ENCODE measurements at places on chromosomes 2 and 18.

DNA sequence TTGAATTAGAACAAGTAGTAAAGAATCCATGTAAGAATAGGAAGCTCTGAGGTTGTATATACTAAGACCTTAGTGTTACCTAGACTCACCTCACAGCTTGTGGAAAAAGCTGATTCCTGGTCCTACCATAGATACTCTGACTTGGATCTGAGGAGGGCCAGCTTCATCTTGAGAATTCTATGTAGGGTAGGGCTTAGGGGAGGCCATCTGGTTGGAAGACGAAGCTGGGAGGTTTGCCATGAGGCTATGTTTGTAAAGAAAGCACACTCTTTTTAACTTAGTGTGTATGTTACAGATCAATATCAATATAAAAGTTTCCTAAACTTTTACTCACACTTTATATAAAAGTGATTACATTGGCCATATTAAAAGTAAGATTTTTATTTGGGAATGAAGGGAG is 77.1 kb upstream of the GALNT5 start:
- no peak for DNase-seq

GRCh38 chr2:232795920-232796319 is 19.6 kb upstream of the KCNJ13 start:
- DNase-seq, result no peak

DNA sequence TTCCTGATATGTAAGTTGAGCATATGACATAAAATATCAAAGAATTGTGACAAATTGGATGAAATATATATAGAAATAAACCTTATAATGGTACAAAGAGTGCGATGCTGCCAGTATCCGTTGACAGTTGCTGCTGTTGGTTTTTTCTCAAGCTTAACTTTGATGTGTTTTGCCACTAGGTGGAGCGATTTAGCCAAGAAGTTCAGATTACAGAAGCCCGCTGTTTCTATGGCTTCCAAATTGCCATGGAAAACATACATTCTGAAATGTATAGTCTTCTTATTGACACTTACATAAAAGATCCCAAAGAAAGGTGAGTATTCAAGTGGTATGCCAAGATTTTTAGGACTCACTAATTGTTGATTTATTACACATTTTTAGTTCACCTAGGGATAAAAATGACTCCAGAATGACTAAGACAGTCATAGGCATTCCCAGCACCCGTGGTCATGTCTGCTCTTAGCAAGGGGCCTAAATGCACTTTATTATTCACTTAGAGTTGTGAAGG is 2.1 kb downstream of the RRM2 start:
- DNase-seq, result peak; percentile 28

GRCh38 chr2:170013802-170014551 is 164.0 kb upstream of the MYO3B start:
- DNase-seq, result no peak

GRCh38 chr2:9264301-9264700 is 57.7 kb downstream of the ASAP2 start:
- DNase-seq, result no peak

DNA sequence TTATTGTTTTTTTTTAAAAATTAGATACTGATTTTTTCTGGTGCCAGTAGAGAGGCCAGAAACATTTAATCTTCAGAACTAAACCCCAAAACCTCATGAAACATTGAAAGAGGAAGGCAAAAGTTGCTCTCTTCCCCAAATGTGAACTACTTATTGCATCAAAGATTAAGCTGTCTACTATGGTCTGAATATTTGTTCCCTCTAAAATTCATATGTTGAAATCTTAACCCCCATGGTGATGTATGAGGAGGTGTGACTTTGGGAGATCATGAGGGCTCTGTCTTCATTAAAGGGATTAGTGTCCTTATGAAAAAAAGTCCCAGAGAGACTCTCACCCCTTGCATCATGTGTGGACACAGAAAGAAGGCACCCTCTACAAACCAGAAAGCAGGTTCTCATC is 28.2 kb upstream of the SLC8A1 start:
- no peak for DNase-seq

- no peak for DNase-seq
Observed at GRCh38 chr2:44295113-44295512, 19.8 kb downstream of the SLC3A1 start.

- DNase-seq, result no peak
Observed at GRCh38 chr2:26769089-26769761, 5.1 kb downstream of the SLC35F6 start.

DNA sequence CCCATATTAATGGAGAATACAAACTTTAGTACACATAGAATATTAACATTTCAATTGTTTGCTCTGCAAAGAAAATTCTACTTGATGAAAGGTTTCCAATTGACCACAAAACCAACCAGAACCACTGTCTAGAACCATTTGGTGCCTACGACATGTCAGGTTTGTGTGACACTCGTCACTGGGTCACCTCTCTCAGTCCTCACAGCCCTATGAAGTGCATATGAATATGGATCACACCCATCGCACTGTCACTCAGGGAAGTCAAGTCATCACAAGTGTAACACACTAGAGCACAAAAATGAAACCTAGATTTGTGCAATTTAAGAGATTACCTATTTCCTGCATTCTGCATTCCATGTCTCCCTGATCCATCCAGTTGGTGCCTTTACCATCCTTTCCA is 43.7 kb downstream of the PTPN2 start:
- no peak for DNase-seq

GRCh38 chr2:229610333-229610732 is 104.0 kb downstream of the DNER start:
- DNase-seq, result no peak

DNA sequence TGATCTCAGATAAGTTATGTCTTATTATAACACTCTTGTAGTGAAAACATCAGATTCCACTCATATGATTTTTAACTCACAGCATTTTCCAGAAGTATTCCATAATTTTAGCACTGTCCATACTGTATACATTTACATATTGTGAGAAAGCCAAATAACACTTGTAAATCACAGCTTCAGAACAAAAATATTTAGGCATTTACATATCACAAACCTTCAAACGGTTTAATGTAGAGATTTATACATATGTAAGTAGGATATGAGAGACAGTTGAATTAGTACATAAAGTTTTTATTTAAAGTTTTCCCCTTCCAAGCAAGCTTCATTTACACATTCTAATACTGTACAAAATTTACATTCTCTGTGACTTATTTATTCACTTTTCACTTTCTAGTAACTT is 100.4 kb downstream of the KLHL14 start:
- no peak for DNase-seq

DNA sequence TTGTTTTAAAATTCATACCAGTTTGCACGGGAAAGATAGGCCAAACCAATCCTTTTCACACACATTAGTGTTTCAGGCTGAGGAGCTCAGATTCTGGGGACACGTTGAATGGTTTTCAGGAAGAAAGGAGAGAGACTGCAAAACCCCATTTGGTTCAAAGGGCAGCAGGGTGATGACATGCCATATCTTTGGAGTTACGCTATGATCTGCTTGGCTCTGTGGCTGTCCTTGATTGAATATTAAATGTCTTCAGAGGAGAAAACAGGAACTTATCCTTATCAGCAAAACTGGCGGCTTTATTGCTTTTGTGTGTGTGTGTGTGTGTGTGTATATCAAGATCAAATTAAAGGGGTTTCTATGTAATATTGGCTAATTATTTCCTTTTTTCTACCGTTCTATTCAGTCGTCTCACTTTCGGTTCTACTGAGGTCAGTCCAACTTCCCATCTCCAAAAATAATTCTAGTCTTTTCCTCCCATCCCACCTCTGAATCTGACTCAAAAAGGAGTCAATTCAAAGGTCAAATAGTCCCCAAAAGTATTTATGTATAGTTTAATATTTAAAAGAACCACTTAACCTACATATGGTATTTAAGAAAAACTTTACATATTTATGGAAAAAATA is 292.9 kb upstream of the CCDC68 start:
- DNase-seq, result no peak

GRCh38 chr18:80022613-80023012 is 11.6 kb upstream of the RBFA start:
- DNase-seq, result no peak

DNA sequence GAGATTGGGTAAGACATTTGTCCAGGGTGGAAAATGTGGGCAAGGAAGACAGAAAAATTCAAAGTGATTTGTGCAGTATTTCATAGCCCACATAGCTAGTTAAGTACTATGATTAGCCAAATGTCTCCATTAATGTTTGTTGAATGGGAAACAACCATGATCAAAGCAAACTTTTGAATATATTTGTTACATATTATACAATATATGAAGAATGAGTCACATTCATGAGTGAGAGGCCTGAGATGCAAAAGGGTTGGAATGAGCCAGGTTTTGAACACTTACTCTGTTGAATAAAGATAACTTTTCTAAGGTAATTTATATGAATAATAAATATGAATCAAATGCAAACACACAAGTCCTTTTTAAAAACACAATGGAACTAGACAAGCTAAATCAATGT is 984.5 kb upstream of the CDH2 start:
- no peak for DNase-seq

DNA sequence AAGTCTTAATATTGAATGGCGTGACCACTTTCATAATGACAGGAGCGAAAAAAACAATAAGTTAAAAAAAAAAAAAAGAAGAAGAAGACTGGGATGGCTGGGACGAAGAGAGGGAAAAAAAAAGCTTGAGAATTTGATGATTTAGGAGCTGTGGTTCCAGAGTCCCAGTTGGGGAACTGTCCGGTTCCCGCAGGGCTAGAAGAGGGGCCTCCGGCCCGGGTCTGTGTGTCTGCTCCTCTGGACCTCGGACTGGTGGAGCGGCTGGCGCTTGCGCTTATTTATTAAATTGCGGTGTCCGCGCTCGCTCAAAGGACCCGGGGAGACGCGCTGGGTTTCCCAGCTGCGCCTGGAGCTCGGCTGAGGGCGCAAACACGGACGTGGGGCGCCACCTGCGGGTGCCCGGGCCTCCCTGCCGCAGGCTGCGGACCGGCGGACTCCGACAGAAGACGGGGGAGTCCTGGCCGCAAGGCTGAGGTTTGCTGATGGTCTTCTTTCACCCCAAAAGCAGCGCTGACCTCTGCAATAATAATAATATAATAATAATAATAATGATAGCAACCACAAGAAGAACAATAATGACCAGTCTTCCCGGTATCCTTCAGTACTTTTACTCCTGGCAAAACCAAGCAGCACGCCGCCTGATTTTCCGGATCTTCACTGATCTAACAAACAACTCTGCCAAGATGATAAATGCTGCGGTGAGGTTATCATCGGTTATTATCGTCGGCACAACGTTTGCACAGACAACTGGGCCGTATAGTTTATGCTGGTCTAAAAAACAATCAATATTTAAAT is at the start of gene CBLN2:
TSS of gene CBLN2 (minus strand) at position 251 of the 795 bp plus-strand sequence. CDS start 2,182 bp downstream, outside the sequence.
- no peak for DNase-seq

GRCh38 chr2:179596018-179596417 is 265.4 kb downstream of the ZNF385B start:
- DNase-seq, result no peak

DNA sequence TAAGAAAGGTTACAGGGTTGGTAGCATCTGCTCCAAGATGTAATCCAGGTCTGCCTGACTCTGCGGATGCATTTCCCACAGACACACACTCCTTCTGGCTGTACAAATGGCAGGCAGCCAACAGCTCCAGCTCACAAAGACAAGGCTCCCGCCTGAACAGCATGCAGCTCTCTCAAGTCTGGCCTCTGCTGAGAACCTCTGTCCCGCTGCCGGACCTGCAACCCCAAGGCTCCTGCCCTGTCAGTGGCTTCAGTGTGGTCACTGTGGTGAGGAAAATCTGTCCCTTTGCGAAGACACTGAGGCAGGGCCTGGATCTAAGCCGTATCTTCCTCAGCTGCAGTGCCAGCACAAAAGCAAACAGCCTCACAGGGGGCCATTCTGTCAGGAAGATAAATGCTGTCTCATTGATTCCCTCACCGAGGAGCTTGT is 469.3 kb upstream of the MEX3C start:
- DNase-seq, result peak; percentile 35

DNA sequence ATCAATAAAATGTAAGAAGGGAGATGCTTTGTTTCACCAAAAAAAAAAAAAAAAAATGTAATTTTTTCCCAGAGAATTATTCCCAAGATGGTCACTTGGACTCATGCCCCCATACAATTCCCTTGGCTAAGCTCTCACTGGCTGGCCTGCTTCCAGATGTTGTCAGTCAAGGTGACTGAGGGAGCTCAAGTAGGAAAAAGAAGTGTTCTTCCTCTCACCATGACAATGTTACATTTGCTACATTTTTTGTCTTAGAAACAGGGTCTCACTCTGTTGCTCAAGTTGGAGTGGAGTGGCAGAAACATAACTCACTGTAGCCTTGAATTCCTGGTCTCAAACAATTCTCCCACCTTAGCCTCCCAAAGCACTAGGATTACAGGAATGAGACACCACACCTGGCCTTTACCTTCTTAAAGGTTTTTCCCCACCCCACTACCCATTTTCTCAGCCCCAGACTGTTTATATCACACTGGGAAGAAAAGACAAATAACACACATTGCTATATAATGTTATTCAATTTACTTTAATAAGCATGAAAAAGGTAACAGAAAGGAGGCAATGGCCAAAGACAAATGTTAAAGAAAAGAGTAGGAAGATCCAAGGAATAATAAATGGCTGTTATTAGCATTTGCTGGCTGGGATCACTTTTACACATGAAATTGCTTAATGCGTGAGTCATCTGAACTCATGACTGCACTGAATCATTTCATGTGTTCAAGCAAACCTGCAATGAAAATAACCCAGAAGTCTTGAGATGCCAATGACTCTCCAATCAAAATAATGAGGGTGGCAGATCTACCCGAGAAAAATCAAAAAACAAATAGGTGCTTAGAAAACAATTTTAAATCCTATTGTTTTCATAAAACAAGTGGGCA is 45.2 kb downstream of the ACVR1 start:
- DNase-seq, result no peak

DNA sequence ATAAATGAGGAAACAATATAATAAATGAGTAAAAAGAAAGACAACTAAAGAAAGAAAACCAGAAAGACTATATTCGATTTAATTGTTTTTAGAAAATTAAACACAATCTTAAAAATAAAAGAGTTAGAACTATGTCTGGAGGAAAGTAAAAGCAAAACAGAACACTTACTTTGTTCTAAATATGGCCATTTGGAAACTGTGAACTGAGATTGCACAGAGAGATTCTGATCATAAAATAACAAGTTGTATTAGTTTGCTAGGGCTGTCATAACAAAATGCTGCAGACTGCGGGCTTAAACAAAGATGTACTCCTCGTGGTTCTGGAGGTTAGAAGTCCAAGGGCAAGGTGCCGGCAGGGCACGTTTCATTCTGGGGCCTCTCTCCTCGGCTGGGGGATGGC is 128.1 kb upstream of the AQP4 start:
- DNase-seq, result no peak

DNA sequence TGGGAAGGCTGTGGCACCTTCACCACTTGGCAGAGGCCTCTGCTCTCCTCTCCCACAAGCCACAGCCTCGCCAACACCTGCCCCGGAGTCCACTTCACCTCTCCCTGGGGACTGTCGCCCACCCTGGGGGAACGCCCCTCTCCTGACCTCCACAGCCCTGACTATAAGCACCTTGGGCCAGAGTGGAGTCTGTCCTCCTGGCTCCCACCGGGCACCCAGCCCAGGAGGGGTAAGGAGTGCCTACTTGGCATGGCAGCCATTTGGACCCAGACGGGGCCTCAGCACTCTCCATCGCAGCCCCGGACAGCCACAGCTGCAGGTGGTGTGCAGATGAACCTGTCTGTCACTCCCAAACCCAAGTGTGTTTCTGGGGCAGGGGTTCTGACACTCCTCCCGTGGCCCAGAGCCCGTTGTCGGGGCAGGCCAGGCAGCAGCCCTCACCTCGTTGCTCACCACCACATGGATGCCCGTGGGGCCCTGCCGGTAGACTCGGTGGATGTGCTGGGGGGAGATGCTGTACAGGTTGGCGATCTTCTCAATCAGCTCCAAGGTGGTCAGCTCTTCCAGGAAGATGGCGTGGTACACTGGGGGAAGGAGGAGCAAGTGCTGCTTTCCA is 53.5 kb downstream of the TFCP2L1 start:
- no peak for DNase-seq

- DNase-seq, result no peak
Observed at GRCh38 chr2:215579809-215580208, 143.9 kb upstream of the FN1 start.
